ENCODE measurements at places on chromosomes 2 and 18.

GRCh38 chr2:198220763-198221610 is 416.6 kb downstream of the PLCL1 start:
- DNase-seq: no peak

DNA sequence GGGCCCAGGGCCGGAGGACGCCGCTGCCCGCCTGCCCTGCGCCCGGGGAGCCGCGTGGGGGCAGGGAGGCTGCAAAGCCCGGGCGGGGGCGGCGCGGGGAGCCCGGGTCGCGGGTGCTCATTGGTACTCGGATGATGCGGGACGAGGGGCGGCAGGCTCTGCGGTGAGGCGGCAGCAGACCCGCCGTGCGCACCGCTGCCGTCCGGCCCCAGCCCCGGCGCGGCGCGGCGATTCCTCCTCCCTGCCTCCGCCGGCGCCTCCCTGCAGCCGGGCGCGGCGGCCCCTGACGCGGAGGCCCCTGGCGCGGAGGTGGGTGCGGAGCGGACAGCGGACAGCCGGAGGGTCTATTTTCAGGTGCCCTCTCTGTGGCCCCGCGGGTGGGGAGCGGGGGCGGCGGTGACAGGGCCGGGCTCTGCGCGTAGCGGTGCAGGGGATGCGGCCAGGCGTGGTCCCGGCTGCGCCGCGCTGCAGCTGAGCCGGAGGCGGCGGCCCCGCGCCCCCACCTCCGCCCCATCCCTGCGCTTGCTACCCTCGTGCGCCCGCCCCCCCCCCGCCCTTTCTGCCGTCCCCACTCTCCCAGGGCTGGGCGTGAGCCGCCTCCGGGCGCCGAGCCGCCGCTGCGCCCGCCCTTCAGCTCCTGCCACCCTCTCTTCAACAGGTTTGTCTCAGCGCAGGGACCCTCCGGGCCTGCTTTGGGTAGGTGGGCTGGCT is 640 bp downstream of the SPTBN1 start:
- peak; percentile 57 for DNase-seq

- peak; percentile 99 for DNase-seq
These were observed 195.9 kb downstream of the SH3RF3 start for GRCh38 chr2:109324861-109325260.

DNA sequence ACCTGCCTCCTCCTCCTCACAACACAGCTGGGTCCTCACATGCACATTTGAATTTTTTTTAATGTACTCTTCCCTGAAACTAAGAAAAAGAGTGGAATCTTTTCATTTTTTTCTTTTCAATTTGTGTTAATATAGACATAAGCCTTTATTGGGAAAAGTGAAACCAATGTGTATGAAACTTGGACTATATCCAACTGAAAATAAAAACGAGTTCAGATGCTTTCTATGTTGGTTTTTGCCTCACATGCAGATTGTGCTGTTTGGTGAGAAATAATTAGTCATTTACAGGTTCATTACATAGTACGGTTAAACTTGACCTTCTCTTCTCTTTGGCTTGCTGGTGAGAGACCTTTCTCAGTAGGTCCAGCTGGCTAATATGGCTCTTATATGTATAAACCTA is 515.2 kb upstream of the FANCL start:
- no peak for DNase-seq

- no peak for DNase-seq
These were observed 5.9 kb downstream of the GEN1 start for GRCh38 chr2:17759805-17760204.

- no peak for DNase-seq
These were observed 28.2 kb downstream of the TUBB6 start for GRCh38 chr18:12336171-12336613.

DNA sequence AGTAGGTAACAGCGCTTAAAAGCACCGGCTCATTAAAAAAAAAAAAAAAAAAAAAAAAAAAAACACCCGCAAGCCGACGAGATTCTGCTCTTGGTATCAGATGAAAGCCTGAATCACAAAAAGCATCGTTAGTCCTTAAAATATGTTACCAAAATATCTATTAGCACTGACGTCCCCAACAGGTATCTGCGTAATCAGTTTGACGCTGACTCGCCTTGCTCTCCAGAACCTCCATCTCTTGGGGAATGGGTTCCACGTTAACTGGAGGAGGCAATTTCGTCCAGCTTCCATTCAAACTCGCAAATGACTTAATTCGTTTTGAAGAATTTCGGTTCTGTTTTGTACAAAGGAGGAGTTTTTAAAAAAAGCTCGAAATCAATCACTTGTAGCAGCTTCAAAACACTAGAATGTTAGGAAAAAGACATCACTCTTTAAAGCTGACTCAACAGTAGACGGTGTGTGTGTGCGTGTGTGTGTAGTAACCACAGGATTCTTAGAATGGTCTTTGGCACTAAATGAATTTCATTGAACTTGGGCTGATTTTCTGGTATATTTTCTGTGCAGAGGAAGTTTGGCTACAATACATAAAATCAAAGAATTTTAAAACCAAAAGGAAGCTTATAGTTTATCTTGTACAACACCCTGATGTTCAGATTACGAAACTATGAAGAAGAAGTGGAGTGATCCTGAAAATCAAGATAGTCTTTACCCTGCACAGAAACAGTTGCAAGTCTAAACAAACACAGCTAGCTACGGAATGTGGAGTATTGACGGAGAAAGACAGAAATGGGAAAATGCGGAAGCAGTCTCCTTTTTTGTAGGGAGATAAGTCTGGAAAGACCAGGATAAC is 1.1 kb upstream of the PGAP1 start:
- peak; percentile 82 for DNase-seq

DNA sequence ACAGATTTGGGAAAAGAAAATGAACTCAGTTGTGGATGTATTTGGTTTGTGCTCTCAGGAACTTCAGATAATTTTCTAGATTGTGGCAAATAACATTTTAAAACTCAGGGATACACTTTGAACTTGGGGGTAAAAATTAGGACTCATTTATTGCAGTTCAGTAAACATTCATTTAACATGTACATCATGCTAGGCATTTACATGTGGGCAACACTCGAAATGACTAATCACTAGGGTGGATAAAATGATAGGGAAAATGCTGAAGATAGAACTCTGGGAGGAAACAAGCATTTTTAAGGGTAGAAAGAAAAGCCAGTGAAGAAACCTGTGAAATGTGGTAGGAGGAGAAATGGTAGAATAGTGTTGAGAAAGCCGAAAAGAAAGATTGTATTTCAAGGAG is 7.8 kb downstream of the FAM117B start:
- DNase-seq: no peak

- DNase-seq: peak; percentile 75
These were observed 83.6 kb downstream of the ACVR1 start for GRCh38 chr2:157792335-157793052.

GRCh38 chr2:109375656-109376055 is 238.1 kb downstream of the SEPTIN10 start:
- no peak for DNase-seq

DNA sequence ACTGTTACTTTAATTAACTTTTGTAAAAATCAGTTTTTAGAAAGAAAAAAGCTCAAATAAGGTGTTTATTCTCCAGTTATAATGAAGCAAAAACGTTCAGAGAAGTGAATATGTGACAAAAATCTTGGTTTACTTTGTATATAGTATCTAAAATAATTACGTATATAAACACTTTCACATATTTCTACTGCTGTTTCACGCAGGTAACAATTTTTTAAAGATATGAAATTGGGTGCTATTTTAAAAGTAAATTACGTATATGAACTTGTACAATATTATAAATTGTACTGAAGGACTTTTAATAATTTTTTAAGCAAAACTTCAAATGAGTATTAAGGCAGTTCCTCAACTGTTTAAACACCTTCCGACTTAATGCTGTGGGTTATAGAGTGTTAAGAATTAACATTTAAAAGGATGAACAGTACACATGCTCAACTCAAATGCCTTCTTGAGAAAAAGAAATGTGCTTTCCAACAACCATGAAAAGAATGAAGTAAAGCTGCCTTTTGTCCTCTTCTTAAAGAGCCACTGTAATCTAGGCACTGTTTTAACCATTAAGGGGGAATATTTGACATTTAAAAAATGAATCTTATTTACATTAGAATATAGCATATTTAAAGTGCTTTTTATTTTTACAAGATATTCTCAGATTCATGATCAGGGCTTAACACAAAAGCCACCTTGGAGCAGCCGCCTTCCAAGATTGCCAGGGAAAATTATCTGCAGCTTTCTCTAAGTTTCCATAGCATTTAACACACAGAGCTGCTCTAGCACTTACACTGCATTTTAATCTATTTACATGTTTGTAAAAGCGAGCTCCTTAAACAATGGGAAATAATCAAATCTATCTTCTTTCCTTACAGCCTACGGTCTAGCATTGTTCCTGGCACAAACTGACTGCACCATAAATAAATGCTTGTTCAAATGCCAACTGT is 56.5 kb upstream of the CDKL4 start:
- no peak for DNase-seq

GRCh38 chr2:149860276-149860921 is 272.8 kb upstream of the MMADHC start:
- DNase-seq: peak; percentile 95

DNA sequence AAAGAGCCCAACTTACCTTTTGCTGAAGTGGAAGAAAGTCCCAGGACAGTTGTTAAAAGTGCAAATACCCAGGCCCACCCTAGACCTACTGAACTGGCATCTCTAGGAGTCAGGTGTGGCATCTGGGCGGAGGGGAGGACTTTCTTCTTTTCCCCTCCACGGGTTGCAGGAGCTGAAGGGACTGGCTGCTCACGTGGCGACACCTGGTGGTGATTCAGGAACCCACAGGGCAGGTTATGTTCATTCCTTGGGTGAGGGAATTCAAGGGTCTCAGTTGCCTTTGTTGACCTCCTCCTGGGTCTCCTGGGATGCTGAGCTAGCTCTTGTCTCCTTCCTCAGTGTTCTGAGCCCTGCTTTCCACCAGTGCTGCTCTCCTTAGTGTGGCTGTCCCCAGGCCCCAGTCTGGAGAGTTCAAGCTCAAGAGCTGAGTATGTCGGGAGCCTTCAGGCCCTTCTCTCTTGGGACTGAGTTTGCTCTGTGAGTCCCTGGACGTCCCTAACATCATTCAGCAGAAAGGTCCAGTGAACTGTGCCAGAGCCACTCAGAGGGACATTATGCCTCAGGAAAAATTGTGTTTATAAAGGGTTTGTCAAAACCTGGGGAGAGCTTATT is 56.9 kb downstream of the DYSF start:
- DNase-seq: peak; percentile 52

DNA sequence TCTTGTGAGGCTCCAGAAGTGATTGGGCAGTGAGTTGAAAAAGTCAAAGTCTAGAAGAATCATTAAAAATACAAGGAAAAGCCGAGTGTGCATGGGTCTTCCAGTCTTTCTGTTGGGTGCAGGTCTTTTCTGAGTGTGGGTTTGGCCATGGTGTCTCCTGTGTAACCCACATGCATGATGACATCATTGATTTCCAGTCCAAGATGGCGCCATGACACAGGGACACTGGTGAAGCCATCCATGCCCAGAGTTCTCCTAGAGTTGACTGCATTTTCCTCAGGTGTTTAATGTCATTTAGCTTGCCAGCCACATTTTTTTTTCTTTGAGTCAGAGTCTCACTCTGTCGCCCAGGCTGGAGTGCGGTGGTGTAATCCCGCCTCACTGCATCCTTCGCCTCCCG is 35.9 kb downstream of the SH3BP4 start:
- DNase-seq: no peak

DNA sequence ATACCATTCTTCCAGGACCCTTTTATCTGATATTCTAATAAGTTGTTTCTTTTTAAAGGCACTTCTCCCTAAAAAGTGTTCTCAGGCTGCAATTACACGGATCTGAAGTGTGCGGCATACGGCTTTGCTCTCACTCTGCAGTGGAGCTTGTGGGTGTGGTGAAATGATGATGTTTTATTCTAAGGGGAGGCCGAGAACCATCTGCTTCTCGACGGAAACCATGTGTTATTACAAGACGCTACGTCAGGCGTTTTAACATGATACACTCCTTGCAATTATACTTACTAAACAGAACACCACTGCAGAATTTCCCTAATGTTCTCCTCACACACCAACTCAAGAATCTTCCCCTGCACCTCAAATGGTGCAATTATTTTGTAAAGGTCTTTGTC is 34.9 kb upstream of the CTDP1 start:
- DNase-seq: no peak

DNA sequence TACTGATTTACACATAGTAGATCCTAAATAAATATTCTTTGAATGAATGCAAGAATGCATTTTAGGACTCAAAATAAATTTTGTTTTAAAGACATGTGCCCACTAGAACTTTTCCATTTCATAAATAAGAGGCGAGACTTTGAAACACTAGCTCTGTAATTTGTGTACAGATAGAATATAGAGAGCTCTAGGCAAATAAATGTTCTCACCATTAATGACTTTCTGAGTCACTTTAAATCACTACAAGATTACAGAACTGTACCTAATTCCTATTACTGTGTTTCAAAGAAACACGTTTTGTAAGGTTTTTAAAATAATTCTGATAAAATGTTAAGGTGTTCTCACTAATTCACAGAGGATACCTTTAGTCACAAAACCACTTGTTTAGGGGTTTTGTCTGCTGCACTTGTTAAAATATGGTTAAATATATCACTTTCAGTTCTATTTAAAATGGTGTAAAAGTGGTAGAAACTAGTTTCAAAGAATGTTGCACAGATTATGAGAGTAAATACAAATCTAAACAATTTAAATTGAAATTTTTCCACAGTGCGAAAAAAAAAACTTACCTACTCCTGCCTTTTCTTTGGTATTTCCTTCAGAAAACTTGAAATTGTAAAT is 158.7 kb upstream of the ZC3H15 start:
- DNase-seq: no peak

GRCh38 chr2:230797515-230798495 is 66.9 kb upstream of the ITM2C start:
- no peak for DNase-seq

- DNase-seq: no peak
These were observed 143.6 kb downstream of the CCDC148 start for GRCh38 chr2:158312981-158313380.

GRCh38 chr2:127783101-127783500 is 27.9 kb downstream of the WDR33 start:
- no peak for DNase-seq

DNA sequence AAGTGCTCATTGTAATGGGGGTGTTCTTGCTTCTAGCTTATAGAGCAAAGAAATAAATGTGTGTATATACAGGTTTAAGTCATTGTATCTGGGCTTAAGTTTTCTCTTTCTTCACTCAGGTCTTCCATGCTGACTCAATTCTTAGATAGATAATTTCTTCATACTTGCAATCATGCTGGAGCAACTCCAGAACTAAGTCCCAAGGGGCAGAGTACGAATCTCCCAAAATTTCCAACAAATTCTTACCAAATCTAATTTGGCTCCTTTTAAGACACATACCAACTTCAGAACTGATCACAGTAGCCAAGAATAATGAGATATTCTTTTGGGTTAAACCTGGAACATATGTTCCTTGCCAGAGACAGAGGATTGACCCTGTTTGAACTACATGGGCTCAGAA is 4.3 kb upstream of the SPAG16 start:
- DNase-seq: no peak

- DNase-seq: no peak
These were observed 344.6 kb downstream of the ARHGAP15 start for GRCh38 chr2:143473820-143474219.

- DNase-seq: no peak
These were observed 38.7 kb upstream of the CREB1 start for GRCh38 chr2:207491086-207491485.

GRCh38 chr18:54772056-54772455 is 56.2 kb upstream of the RAB27B start:
- DNase-seq: peak; percentile 9

- peak; percentile 33 for DNase-seq
These were observed 228.6 kb upstream of the CHST9 start for GRCh38 chr18:27413495-27414401.
